ENCODE measurements at places on chromosomes 16 and 17. TPM values are rescaled to one million over a fixed set of nuclear protein-coding genes. Genes with fewer than 3 reads are reported as not detected.

DNA sequence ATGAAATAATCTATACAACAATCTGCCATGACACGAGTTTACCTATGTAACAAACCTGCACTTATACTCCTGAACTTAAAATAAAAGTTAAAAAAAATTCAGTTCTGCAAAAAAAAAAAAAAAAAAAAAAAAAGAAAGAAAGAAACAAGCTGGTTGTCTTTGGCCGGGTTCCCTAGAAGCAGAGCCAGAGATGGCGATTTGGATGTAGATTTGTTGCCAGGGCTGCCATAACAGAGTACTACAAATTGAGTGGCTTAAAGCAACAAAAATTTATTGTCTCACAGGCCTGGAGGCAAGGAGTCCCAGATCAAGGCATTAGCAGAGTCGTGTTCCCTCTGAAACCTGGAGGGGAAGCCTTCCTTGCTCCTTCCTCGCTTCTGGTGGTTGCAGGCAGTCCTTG lies 20.4 kb downstream of the SYT17 start:
- DNase-seq = no peak

ZNHIT3 gene
- total RNA-seq = 46.4 TPM

ITGB4 gene
- total RNA-seq = 27.3 TPM

DNA sequence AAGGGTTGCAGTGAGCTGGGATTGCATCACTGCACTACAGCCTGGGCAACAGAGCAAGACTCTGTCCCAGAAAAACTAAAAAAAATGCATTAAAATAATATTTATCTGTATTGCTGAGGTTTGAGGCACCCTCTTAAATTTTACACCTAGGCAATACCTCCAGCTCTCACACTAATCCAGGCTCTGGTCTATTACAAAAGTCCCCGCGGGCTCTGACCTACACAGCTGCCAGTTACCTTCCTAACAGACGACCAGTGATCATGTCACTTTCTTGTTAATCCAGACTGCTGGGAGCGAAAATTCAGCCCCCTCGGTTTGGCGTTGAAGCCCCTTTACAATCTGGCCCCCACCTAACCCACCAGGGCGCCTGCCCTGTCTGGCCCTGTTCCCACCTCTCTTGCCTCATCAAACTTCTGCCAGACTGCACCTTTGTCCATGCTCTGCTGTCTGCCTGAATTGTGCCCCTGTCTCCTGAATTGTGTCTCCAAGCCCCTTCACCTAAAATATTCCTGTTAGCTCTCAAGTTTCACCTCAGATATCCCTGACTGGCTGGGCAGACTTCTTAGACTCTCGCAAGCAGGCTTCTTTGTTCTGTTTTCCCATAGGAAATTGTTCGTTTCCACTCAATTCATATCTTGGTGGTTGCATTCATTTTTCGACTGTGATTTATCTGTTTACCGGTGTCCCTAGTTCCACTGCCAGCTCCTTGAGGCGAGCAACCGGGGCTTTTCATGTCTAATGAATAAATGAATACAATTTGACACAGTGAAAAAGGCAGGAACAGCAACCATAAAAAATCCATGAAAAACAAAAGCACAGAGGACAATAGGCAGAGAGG lies 65.9 kb downstream of the PITPNC1 start:
- no peak for DNase-seq

KCNG4 gene
- total RNA-seq = not detected

- no peak for DNase-seq
Measured at GRCh38 chr17:45719335-45720071, 64.6 kb upstream of the CRHR1 start.

GRCh38 chr16:84141143-84141670 lies 3.8 kb downstream of the HSDL1 start:
- DNase-seq = no peak

DNA sequence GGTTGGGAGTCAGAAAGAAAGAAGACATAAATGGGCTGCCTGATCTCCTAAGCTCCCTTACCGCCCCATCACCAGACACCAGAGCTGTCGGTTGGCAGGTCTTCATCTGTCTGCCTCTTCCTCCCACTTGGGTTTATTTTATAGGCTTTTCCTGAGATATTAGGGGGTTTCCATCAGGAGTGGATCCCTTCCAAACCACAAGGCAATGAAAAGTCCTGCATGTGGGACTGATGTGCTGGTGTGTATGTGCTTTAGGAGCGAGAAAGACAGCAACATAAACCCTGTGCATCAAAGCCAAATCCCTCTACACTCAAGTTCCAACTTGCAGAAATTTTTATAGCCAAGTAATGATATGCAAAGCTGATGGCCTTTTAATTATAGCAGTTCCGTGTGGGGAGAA lies 389.5 kb downstream of the SLC39A11 start:
- no peak for DNase-seq

DNA sequence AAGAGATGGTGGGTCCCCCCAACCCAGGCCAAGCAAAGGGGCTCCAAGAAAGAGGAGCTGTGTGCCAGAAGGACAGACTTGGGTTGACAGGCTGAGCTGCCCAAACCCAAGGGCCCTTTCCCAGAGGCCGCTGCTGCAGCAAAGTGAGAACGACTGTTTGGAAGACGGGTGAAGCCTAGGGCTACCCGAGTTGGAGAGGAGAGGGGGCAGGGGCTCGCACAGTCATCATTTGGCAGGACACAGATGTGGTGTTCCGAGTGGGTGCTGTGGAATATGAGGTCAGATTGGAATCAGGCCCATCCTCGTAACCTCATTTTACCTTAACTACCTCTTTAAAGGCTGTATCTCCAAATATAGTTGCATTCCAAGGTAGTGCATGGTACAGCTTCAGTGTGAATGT lies 5.3 kb upstream of the MFAP4 start:
- no peak for DNase-seq

PARN gene
- total RNA-seq = 214 TPM

DNA sequence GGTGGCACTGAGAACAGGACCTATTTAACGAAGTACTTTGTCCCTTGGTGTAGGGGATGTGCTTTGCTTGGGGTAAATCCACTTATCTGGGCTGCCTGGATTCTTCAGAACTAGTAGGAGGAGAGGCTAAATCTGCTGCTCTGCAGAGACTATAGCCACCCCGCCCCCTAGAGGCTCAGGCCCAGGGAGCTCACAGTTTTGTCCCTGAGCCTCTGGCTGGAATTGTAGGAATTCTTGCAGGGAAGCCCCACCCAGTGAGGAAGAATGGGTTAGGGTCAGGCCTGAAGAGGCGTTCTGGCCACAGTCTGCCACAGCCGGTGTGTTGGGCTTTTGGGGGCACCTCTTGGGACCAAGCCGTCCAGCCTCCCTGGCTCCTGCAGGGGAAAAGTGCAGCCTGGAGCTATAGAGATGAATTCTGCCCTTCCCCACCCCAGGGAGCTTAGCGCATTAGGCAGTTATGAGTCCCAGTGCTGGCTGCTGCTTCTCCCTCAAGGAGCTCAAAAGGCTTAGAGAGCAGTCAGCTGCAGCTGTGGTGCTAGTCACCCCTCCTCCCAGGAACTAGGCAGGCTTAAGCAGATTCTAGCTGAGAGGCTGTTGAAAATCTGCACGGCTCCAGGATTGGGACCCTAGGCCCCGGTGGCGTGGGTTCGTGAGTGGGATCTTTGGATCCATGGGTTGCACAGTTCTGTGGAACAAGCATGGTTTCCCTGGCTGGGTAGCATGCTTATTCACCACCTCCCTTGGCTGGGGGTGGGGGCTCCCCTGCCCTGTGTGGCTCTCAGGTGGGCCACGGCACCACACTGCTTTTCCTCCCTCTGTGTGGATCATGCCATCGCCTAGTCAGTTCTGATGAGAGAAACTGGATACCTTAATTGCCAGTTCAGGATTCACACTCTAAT lies 237.4 kb upstream of the TOM1L1 start:
- DNase-seq = no peak

GRCh38 chr16:86390335-86390734 lies 120.0 kb upstream of the FOXF1 start:
- no peak for DNase-seq

GRCh38 chr16:81657224-81657623 lies 121.9 kb upstream of the PLCG2 start:
- DNase-seq = no peak

DNA sequence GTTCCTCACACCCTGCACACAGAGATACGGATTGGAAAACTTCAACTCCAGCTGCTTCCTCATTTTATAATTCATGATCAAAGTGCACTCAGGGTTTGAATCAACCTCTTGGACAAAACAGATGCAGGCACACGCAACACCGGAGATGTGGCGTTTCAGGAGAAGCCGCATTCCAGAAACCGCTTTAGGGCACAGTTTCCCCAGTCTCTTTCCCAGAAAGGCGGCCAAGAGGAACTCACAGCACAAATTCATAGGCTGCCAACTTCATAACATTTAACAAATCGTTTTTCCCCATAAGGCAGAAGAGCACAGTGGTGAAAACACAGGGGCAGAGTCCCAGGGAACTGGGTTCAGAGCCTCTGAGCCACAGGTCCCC lies 8.4 kb downstream of the MTHFSD start:
- peak; percentile 26 for DNase-seq

GRCh38 chr17:42210046-42210445 lies 15.8 kb upstream of the GHDC start:
- DNase-seq = no peak

DNA sequence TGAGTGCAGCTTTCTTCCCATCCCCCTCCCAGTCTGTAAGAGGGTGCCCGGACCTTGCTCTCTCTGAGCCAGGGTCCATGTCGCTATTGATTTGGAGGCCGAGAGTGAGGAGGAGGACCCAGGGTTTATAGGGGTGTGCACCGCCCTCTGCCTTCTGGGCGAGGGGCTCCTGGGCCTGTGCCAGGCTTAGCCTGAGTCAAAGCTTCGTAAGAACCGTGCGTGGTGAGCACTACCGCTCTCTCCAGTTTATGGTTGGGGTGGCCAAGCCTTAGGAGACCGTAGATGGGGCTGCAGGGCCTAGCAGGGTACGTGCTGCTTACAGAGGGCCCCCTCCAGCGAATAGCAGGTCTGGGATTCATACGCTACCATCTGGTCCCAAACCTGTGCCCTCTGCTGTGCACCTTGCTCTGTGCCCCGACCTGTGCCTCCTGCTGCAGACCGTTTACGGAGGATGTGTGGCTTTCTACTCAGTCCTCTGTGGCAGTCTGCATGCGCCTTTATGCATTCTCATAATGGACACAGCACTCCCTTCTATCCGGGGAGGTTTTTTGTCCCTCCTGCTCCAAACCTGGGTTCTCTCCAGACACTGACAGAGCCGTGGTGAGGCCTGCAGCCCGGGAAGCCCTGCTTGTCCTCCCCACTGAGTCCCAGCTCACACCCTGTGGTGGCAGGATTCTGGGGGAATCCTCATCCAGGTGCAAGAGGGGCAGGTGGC lies 54.7 kb downstream of the PGS1 start:
- no peak for DNase-seq

DNA sequence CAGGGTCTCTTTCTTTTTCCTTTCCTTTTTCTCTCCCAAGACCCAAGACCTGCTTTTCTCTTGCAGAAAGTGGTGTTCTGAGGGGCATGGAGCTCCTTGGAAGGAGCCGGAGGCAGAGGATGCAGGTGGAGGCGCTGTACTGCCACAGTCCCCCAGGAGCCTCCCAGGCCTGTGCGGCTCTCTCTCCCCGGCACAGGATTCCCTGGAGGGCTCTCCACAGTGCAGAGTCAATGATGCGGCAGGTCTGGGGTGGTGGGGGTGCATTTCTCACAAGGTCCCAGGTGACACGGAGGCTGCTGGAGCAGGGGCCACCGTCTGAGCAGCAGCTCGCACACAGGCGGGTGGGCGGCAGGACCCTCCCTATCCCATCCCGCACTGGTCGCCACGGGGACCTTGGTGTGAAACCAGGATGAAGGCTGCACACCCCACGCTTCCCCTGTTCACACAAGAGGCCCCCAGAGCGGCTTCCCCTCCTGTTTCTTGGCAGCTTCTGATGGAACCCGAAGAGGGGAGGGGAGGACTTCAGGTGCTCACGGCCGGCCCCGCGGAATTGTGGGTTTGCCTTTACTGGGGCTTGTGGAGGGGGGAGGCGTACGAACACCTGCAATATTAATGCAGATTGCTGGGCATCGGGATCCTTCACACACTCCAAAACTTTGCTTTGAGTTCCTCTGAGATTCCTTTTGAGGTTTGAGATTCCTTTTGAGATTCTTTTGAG lies 186.9 kb downstream of the ENGASE start:
- peak; percentile 79 for DNase-seq

CES3 gene
- 0.13 TPM for total RNA-seq

DNA sequence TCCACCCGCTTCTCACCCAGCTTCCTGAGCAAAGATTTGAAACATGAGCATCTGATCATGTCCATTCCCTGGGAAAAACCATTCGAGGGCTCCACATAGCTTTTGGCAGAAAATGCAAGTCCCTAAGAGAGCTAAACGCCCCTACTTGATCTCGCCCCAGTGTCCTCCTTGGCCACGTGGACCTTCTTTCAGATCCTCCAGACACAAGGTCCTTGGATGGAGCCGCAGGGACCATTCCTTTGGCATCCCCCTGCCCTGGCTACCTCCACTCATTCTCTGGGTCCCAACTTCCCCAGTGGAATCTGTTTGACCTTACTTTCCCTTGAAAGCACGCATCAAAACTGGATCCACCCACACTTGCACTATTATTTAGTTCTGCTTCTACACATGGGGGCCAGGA lies 146.5 kb downstream of the SDK2 start:
- DNase-seq = no peak
